ENCODE measurements at places on chromosomes 4 and X.

DNA sequence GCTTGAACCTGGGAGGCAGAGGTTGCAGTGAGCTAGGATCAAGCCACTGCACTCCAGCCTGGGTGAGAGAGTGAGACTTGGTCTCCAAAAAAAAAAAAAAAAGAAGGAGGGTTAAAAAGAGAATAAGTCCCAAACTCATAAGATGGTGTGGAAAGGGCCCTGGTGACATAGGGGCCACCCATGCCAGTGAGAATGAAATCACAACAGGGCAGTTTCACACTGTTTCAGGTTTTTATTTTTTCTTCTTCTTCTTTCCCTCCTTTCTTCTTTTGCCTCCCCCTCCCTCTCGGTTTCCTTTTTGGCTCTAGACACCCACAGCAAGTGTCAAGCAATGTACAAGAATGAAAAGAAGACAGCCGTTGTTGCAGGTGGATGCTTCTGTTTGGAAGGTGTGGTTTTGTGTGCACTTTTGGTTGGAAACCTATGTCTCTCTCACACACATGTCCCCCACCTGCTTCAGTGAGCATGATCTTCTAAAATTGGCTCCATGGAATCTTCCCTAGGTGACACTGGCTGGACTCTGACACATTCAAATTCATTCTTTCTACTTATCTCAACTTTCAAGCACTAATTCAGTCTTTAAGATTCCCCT is 14.4 kb upstream of the TLR8 start:
- DNase-seq = no peak

- peak; percentile 76 for DNase-seq
These were observed 97.3 kb upstream of the DCLK2 start for GRCh38 chr4:149980941-149981340.

GRCh38 chrX:70434914-70435586 is 9.6 kb upstream of the DLG3 start:
- peak; percentile 64 for DNase-seq

DNA sequence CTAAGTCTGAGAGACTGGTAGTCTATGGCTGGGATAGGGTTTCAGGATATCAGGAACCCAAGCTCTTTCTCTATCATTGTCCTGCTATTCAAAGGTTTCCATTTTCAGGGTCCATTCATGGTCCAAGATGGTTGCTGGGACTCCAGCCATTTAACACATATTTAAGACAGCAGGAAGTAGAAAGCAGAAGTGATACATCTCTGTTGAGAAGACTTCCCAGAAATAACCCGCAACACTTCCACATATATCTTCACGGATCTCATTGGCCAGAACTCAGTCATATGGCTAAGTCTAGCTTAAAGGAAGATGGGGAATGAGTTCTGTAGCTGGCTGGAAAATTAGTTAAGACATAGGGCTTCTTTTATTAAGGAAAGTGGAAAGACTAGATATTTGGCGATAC is 23.8 kb downstream of the CTSO start:
- DNase-seq = no peak

GRCh38 chr4:3791910-3792542 is 25.8 kb downstream of the ADRA2C start:
- no peak for DNase-seq

DNA sequence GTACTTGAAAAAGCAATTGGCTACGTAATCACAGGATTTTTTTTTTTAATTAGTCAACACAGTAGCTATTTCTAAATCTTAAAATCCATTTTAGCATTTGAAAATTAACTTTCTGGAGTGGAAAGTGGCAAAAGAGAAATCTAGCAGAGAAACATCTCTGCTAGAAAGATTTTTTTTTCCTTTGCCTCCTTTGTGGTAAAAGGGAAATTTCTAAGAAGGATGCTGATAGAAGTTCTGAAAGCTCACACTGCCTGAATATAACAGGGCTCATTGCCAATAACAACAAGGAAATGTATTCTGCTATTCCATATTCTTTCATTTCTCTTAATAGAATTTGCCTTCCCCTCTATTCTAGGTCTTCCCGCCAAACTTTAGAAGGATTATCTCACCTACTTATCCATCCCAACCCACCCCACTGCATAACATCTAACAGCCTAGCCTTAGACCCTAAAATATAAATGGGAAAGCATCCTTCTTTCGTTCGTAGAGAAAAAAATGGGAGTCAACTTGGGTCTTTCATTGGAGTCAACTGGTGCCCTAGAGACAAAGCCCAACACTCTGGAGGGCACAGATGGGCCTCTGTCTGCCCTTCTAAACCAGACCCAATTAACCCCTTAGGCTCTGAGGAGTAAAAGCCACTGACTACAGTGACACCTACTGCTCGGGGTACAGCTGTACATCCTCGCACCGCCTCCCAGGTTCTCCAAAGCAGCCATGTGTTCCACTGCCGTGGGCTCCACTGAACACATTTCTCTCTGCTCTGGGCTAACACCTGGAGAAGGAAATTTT is 103.9 kb downstream of the MAML3 start:
- no peak for DNase-seq

DNA sequence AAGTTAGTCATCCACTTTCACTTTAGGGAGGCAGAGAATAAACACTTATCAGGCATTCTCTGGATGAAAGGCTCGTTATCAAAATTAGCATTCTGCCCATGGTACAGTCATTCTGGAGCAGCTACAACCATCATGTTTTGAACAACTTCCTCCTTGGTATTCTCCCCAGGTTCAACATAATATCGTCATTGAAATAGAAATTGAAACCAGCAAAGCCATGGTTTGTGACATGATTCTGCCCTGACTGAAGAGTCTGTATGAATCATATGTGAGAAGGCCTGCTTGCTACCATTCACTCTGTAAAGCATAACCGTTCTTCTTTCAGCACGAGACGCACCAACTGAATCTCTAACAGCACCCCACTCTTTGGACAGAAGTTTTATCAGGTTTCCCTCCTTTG is 127.5 kb upstream of the RADX start:
- no peak for DNase-seq

GRCh38 chr4:144509088-144510015 is 136.6 kb upstream of the HHIP start:
- no peak for DNase-seq

DNA sequence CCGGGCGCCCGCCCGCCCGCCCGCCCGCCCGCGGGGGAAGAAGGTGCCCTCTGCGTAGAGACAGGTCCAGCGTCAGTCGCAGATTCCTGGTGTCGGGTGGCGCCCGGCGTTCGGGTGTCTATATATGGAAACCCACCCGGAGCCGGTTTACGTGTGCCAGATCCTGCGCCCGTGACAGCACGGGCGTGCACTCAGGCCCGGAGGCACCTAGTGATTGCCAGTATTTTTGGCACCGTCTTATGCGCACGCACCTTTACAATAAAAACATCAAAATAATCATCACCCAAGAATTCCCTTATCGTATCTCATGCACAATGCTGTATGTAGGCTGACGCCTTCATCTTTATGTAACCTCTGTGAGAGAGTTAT is 519 bp downstream of the SLC25A4 start:
- DNase-seq = peak; percentile 68

GRCh38 chr4:23500894-23501449 is 388.9 kb downstream of the PPARGC1A start:
- DNase-seq = no peak

DNA sequence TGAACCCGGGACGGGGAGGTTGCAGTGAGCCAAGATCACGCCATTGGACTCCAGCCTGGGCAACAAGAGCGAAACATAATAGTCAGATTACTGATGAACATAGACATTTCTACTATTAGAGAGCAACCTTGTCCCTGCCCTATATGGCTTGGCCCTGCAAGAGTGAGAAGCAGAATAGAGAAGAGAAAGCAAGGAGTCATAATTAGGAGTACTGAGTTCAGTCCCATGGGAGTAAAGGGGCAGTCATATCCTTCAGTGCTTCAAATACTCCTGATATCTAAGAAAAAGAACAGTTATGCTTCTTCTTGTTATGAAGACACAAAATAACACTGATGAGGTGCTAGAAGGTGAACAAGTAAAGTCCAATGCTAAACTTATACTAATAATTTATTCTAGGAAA is 33.8 kb downstream of the CLDN2 start:
- no peak for DNase-seq

DNA sequence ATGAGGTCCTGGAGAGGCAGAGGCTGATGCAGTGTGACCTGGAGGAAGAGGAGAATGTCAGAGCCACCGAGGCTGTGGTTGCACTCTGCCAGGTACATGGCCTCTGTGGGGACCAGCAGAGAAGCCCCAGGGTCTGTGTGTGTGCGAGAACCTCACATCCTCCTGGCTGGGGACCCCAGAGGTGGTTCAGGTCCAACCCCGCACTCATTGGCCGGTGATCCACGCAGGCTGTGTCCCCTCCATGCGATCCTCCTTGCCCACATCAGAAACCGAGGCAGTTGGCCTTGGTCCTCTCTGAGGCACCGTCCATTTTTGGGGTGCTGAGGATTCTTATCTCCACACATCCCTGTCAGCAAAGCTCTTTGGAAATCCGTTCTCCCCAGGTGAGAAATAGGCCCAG is 45.3 kb downstream of the EVC start:
- DNase-seq = no peak

- no peak for DNase-seq
These were observed 194.4 kb upstream of the HS3ST1 start for GRCh38 chr4:11622961-11623725.

DNA sequence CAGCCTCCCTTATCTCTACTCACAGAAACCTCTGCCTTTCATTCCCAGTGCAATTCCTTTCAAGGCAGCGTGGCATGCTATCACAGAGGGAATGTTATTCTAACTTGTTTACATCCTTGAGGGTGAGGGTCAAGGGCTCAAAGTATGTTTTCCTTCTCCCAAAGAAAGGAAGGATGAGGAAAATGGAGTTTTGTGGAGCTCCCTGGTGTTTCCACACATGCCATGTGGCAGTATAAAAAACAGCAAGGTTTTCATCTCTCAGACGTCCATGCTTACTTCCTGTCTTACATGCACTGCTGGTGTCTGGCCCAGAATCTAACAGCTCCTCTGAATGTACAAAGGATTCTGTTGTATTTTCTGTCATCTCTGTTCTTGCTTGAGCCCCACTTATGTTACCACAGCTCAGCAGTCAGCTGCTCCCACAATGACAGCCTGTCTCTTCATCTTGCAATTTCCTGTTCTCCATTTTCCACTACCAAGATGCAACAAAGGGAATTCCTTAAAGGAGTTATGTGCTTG is 128.0 kb downstream of the SNCA start:
- DNase-seq = no peak

DNA sequence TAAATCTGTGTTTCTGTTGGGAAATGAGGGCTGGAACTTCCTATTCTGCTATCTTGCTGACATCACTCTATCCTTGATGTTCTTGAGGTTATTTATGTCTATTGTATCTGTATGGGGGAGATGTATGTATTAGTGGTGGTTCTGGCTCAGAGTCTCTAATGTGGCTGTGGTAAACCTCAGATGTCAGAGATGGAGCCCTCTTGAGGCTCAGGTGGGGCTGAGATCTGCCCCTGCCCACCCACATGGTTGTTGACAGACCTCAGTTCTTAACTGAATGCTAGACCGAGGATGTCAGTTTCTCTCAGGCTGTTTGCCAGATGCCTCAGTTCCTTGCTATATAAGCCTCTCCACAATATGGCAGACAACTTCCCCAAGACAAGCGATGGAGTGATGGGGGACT is 3.3 kb upstream of the CPE start:
- no peak for DNase-seq

DNA sequence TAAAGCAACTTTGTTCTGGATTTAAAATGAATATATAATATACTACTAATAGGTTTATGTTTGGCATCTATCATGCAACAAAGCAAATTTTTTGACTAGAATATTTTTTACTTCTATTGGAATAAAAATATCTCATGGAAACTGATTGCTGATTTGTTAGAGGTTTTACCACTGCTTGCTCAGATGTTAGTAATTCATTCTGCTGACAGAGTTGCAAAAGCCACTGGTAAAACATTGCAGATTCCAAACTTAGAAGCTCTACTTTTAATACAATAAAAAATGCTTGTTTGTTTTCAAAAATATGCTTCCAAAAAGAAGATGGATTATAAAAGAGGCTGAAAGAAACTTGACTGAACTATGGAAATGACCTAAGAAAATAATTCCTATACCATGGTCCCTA is 795.2 kb downstream of the PCDH18 start:
- DNase-seq = no peak

- DNase-seq = no peak
These were observed 21.1 kb downstream of the AIFM1 start for GRCh38 chrX:130144509-130144908.

DNA sequence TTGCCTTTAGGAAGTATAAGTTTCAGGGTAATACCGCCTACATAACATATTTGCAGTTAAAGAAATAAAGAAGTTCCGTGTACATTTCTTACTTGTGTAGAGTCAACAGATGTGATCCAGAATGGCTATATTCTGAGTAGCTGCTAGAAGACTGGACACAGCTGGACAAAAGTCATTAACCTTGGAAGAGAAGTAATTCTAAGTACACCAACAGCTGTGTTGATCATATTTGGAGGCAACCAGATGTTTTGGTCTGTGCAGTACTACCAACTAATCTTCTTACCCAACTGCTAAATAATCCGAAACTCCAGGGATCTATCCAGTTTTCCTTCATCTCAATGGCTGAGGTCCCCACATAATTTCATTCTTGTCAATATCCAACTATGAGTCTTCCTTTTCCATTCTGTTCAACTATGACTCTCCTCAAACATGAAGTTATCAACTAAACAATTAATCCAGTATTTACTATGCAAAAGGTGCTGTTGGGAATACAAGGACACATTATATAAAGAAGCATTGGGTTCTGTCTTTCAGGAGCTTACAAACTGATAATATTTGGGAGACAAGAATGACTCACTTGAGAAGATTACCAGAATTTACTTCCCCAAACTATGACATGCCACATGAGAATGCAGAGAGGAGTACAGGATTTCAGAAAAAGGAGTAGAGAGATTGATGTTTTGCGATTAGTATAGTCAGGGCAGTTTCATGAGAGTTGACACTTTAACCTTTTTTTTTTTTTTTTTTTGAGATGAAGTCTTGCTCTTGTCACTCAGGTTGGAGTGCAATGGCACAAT is 78.2 kb downstream of the COL4A6 start:
- DNase-seq = no peak

DNA sequence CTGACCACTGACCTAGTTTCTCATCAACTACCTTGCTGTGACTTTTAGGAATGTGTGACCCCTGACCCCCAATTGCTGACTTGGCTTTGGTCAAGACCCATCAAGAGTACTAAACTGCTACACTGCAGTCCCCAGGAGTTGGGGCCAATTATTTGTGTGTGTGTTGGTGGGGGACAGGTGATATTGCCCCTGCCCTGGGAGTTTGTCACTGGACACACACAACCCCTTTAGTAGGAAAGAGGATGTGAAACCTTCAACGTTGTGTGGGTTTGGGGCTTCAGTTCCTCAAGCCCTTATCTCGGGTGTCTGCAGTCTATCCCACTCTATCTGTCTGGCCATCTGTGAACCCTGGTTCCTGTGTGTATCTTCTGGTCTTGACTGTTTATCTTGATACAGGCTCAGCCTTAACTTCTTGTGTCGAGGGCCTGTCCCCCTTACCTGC is 6.5 kb downstream of the SASH3 start:
- DNase-seq = no peak

- DNase-seq = no peak
These were observed 411.9 kb downstream of the GPAT3 start for GRCh38 chr4:83947830-83948193.

- no peak for DNase-seq
These were observed 835 bp downstream of the TMEM185A start for GRCh38 chrX:149630681-149631233.

GRCh38 chr4:74063859-74064258 is 25.4 kb upstream of the CXCL3 start:
- DNase-seq = no peak

GRCh38 chrX:103400931-103401330 is 24.6 kb downstream of the BEX3 start:
- DNase-seq = no peak

Measured in activated effector memory CD4-positive, alpha-beta T cell treated with anti-CD3 and anti-CD28 coated beads, Interleukin-2, amount 50 U/mL, for 16 hours (primary cell).